Activated naive CD4-positive, alpha-beta T cell treated with anti-CD3 and anti-CD28 coated beads, Interleukin-2, amount 50 U/mL, for 16 hours (primary cell): ENCODE measurements at places on chromosomes 12 and 14.

GRCh38 chr12:132218915-132219314 lies 74.7 kb downstream of the NOC4L start:
- peak; percentile 58 for DNase-seq

GRCh38 chr12:51009056-51009440 lies 17.1 kb downstream of the SLC11A2 start:
- peak; percentile 59 for DNase-seq

DNA sequence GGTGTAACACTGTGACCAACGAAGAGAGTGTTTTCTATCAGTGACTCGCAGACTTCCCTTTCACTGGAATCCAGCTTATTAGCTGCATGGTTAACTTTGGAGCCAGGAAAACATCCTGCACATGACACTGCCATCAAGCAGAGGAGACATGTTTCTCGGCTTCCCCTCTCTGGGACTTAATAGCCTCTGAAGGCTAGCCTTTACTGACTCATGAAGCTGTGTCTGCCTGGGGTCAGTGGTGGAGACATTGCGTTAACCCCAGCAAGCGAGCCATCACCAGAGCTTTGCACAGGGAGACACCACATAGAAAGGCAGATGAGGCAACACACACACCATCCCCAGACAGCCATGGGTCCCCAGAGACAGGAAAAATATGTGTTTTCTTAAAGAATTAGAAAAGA lies 126.9 kb upstream of the PRICKLE1 start:
- DNase-seq: no peak

GRCh38 chr12:76545486-76545885 lies 14.1 kb downstream of the OSBPL8 start:
- DNase-seq: no peak

DNA sequence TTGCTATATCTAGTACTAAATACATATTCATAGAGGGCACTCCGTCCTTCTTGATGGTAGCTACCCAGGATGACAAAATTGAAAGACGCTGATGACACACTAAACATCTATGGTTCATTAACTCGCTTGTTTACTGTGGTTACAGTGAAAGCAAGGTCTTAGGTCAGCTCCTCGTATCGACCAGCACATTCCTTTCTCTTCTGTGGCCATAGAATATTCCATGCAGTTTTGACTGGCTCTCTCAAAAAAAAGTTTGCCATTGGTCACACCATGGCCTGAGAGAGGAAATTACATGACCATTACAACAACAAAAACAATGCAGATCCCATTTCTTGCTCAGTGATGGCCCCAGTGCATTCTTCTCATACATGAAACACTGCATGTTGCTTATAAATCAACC lies 411.4 kb upstream of the SOX5 start:
- no peak for DNase-seq

DNA sequence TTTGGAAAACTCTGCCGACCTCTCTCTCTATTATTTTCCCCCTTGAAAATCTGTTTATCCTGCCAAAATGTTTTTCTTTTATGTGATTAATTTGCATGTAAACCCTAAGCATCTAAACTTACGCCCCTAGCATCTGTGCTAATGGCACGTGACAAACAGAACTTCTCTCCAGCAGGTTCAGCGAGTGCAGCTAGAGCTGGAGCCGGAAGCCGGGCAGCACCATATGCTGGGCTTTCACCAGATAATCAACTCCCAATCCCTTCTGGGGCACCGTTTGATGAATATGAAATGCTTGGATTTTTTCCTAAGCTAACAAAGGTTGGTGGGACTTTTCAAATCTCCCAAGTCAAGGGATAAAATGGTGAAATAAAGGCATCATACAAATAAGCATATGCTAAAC lies 667.5 kb upstream of the TMEM132C start:
- no peak for DNase-seq

DNA sequence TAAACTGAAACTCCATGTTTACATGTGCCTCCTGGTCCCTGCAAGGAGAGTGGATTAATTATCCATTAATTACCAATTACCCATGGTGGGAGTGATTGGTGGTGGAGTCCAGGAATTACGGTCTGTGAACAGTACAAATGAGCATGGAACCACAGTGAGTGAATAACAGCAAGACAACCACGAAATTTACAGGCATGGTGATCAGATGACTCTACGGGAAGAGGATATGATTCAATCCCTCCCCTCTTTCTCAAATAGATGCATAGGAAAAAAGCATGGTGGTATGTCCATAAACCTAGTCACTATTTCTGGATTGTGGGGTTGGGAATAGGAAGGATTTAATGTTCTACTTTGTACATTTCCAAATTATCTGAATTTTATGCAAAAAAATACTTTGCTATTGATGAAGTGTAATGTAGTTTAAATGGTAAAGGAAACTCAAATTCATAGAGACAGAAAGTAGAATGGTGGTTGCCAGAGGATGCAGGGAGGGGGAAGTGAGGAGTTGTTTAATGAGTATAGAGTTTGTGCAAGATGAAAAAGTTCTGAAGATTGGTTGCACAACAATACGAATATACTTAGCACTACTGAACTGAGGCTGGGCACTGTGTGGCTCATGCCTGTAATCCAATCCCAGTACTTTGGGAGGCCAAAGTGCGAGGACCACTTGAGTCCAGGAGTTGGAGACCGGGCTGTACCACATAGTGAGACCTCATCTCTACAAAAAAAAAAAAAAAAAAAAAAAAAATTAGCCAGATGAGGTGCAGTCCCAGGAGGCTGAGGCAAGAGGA lies 41.2 kb upstream of the C12orf75 start:
- no peak for DNase-seq

DNA sequence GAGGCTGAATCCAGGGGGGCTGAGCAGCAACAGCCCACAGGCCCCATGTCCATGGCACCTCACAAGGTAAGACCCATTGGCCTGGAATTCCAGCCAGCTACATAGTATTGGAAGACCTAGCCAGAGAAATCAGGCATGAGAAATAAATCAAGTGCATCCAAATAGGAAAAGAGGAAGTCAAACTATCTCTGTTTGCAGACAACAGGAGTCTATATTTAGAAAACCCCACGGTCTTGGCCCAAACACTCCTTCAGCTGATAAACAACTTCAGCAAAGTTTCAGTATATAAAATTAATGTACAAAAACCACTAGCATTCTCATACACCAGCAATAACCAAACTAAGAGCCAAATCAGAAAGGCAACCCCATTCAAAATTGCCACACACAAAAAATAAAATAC lies 16.9 kb downstream of the PDE6H start:
- DNase-seq: no peak

- no peak for DNase-seq
Observed at GRCh38 chr14:89095036-89095435, 270.6 kb downstream of the TTC8 start.

- DNase-seq: no peak
Observed at GRCh38 chr12:68115281-68115680, 44.3 kb downstream of the IFNG start.

- DNase-seq: no peak
Observed at GRCh38 chr14:88137327-88137726, 132.4 kb downstream of the GPR65 start.

DNA sequence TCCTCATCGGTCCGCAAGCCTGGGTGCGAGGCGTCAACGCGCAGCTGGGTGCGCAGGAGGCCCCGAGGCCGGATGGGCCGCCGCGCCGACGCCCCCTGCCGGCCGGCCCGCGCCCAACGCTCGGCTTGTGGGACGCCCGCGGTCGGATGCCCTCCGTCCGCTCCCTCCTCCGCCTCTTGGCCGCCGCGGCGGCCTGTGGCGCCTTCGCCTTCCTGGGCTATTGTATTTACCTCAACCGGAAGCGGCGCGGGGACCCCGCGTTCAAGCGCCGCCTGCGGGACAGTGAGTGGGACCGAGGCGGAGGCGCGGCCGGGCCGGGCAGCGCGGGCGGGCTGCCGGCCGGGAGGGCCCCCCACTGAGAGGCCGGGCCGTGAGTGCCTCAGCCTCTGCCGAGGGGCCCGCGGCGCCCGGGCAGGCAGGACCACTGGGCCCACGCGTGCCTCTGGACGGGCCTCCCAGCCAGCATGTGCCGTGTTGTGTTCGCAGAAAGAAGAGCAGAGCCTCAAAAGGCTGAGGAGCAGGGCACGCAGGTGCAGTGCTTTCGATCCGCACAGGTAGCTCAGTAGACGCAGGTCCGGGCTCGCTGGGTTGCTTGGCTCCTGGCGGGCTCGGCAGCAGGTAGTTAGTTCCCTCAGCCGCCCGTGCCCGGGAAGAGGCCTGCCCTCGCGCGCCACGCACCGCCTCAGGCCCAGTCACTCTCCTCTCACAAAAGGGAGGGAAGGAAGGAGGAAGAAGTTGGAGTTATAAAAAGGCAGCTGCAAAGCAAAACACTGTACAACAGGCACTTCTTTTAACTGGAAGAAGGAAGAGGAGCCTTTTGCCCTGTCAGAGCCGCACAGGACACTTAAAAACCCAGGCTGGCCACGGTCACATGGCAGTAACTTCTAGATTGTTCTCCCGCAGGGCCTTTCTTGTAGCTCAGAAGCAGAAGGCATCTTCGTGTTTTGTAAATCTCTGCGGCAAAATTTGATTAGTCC lies at the start of gene TOMM20L:
Gene TOMM20L, plus strand, starts transcription at position 119 of the 977 bp plus-strand sequence. Its CDS starts 28 bp downstream, at position 147.
- DNase-seq: peak; percentile 75

GRCh38 chr14:75198291-75198933 lies 22.0 kb upstream of the TMED10 start:
- DNase-seq: no peak

GRCh38 chr12:5733136-5733755 lies 211.8 kb downstream of the ANO2 start:
- no peak for DNase-seq

- DNase-seq: peak; percentile 30
Observed at GRCh38 chr12:68189821-68190242, 30.3 kb upstream of the IFNG start.

GRCh38 chr12:44649693-44650092 lies 226.4 kb downstream of the NELL2 start:
- DNase-seq: no peak

DNA sequence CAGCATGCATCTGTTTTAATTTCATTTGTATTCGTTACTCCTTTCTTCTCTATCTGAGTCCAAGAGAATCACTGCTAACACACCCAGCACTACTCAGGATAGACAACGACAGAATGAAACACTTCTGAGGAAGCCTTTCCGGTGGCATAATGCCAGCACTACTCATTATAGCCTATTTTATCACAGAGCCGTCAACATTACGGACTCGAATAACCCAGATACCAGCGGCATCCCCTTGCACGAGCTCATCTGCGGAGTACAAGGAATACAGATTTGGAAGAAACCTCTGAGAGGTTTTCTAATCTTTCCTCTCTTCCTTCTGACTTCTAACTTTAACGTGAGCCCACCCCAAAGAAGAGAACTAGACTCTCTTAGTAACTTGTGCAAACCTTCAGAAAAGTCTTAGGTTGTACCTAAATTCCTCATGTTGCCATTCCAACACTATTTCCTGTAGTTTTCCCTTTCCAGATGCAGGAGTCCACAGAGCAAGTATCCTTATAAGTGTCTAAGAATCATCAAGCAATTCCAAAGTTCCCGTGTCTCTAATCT lies 248.1 kb downstream of the APAF1 start:
- DNase-seq: no peak

- DNase-seq: no peak
Observed at GRCh38 chr12:58253663-58254062, 312.3 kb downstream of the ATP23 start.

DNA sequence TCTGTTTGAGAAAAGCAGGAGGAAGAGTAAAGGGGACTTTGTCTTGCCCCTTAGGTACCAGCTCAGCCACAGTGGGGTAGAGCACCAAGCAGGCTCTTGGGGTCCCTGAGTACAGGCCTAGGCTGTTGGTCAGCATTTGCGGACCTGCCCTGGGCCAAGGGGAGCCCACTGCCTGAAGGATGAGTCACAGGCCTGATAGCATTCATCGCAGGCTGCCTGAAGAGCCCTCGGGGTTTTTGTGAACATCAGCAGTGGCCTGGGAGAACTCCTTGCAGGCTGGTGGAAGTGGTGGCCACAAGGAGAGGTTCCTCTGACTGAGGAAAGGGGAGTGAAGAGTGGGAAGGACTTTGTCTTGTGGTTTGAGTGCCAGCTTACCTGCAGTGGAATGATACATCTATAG lies 25.0 kb upstream of the P2RX7 start:
- no peak for DNase-seq

GRCh38 chr12:5170844-5171243 lies 127.2 kb downstream of the KCNA5 start:
- DNase-seq: no peak

GRCh38 chr14:91415794-91416743 lies 1.6 kb downstream of the CCDC88C start:
- peak; percentile 60 for DNase-seq

- no peak for DNase-seq
Observed at GRCh38 chr12:108649126-108649525, 15.4 kb upstream of the SELPLG start.

GRCh38 chr12:54991991-54992375 lies 7.4 kb upstream of the TESPA1 start:
- peak; percentile 13 for DNase-seq

GRCh38 chr12:41460906-41461305 lies 272.8 kb downstream of the PDZRN4 start:
- no peak for DNase-seq

DNA sequence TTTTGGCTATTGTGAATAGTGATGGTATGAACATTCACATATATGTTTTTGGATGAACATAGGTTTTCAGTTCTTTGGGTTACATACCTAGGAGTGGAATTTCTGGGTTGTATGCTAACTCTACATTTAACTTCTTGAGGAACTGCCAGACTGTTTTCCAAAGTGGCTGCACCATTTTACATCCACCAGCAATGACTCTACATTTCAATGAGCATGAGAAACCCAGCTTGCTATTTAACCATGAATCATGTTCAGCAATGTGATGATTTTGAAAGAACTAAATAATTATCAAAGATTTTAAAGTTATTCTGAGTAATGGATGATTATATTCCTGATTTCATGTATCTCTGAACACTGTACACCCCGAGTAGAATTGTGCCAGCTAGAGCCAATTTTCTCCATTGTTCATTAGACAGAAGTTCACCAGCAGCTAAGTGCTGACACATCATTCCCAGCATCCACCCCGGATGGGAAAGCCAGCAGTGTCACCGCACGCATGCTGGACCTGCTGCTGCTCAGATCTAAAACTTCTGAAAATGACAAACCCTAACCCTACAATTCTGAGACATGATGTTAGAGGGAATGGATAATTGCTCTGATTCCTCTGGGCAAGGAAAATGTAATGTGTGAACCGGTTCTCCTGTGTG lies 13.3 kb upstream of the ANAPC5 start:
- no peak for DNase-seq

DNA sequence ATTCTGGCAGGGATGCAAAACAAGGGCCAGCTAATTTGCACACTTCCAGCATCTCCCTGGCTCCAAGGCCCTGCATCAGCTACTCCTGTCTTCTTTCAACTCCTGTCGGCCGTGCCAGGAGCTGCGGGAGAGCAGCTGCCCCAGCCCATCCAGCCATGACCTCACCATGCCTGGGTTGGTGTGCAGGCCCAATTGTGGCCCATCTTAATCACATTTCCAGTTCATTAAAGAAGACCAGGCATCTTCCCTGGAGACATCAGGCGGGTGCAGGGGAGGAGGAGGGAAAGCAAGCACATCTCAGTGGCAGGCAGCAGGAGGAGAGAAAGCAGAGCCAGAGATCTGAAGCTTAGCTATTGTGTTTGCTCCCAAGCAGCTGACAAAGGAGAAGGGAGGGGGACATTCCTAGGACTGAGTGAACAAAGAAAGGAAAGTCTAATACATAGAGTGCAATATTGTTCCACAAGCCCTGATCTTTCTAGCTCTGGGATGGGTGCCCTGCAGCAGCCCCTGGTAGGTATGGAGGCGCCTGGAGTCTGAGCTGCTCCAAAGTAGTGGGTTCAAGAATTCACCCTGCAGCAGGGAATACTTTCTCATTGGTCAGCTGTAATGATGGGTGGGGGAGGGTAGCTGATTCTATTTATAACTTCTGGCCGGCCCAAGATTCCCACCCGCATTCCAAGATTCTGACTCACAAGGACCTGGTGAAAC lies 40.1 kb downstream of the VWF start:
- no peak for DNase-seq
